EH (cell line): ENCODE measurements at places on chromosomes 6 and 20.

DNA sequence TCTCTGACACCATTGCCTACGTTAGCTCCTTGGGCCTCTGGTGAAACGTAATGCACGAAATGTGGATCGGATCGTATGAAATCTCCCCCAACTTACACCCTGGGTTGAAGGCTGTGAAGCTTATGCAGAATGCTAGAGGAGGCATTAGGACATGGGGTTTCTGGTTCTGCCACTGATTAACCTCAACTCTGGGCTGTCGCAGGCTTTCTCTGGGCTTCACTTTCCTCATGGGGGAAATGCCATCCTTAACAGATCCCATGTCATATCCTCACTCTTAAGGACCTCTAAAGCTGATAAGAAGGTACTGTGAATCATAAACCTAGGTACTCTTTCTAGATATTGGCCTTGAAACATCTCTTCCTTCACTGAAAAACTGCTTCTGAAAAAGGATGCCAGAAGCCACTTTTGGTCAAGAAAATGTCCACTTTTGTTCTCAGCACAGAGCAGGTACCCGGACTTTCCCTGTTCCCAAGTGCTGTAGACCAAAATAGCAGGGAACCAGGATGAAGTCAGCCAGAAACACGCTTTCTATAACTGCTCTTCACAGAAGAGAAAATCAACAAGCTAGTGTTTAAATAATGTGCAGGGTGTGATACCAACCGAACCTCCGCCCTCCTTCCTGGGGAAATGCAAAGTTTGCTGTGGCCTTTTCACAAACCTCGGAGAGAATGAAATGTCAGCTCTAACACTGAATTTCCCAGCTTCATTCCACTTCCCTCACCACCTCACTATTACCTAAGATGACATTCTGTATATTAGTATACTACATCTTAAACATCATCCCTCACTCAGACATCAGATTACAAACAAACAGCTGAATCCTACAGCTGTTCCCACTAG is 118.9 kb downstream of the BACH2 start:
- DNase-seq, result no peak

DNA sequence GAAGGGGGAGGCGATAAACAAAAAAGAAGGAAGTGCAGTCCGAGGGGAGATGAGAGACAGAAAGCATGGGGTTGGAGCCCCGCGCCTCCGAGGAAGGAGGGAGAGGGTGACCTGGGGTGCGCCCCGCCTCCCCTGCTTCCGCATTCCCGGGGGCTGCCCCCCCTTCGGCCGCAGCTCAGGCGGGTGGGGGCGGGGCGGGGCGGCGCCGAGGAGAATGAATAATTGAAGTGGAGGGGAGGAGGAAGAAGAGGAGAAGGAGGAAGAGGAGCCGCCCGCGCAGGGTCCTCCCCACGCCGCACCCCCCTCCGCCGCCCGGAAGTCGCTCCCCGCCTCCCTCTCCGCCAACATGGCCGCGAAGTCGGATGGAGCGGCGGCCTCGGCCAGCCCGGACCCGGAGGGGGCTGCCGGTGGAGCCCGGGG is at the start of gene XKR7:
TSS of gene XKR7 (plus strand) at position 322 of the 420 bp plus-strand sequence. CDS start at position 347, 25 bp downstream.
- no peak for DNase-seq

DNA sequence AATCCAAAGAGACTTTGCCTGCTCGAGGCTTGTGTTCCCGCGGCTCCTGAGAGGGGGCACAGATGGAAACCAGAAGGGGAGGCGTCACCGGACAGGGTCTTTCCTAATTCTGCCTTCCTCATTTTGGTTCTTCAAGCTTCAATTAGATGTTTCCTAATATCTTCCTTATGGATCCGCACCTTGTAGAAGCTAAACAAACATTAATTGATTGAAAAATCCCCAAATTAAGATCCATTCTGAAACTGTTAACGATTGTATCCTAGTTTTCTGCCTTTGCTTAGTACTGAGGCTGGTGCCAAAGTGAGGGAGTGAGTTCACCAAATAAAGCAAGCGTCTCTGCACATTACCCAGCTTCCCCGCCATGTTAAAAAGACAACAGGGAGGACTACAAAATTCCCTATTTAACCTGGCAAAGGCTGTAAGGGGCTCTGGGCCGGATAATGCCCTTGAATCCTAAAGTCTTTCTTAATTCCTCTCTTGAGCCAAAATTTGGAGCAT is 123.2 kb downstream of the GPX5 start:
- DNase-seq, result peak; percentile 17

- DNase-seq, result no peak
Observed at GRCh38 chr20:18233408-18233943, 54.9 kb upstream of the ZNF133 start.

DNA sequence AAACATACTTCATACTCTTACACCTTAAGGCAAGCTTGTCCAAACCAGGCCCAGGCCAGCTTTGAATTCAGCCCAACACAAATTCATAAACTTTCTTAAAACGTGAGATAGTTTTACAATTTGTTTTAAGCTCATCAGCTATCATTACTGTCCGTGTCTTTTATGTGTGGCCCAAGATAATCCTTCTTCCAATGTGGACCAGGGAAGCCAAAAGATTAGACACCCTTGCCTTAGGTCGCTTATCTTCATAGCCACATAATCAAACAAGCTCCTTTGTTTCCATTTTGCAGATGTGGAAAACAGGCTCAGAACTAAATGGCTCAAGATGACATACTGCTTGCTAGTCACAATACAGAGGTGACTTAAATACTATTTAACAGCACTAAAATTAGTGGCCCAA is 6.0 kb downstream of the SALL4 start:
- no peak for DNase-seq

- DNase-seq, result no peak
Observed at GRCh38 chr20:62269378-62269777, 31.1 kb downstream of the OSBPL2 start.

DNA sequence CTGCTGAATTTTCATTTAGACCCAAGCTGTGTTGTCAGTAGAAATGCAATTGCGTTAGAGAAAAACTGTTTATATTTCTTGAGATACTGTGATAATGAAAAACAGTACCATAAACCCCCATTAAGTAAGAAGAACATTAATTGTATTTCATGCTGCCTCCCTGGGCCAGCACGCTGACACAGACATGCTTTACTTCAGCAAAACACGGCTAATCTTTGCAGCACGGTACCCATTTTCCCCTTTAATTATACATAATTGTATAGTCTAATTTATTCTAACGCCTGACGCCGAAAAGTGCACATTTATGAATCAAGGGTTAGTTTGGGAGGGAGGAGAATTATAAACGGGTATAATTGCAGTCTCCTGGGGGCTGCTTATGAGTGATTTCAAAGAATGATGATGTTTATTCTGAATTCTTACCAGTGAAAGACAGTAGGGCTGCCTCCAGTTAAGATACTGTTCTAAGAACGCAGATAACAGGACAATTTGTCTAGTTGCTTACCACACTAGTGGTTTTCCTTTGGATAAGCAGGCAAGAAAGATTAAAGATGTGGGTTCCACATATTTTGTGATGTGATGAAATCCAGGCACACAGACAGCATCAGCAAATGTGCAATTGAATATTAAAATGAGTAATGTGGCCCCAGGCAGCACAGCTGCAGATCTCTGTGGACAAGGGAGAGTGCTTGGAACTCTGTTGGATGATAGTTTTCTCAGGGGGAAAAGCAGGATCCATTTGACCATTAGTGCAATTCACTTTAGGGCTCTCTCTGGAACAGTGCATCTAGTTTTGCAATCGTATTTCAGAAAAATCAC is 4.7 kb upstream of the SULF2 start:
- peak; percentile 91 for DNase-seq

DNA sequence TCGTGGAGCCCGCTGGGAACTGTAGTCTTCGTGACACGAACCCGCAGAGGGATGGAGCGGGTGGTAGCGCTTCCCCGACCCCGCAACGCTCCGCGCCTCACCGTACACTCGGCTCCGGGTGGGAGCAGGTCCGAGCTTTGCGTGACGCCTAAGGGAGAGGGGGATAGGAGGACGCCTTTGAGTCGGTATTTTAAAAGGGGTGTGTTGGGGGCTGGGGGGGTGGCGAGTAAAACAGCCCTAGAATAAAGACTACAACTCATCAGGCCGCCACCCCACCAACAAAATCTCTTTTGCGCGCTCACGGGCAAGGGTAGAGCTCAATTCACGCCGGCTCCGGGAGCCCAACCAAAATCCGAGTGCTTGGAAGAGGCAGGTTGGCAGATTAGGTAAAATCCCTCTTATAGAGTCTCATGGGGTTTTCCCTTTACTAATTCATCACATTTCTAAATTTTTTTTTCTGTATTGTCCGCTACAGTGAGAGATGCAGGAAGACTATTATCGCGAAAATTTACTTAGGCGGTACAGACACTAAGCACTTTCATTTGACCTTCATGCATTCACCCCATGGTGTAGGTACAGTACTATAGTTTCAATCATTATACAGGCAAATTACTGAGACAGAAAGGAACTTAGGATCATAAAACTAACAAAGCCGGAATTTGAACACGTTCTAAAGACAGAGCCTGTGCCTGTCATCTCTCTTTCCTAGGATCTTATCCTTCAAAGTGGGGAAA is 706 bp upstream of the SNX14 start:
- no peak for DNase-seq

- peak; percentile 95 for DNase-seq
Observed at GRCh38 chr6:85472744-85473143, 22.9 kb downstream of the NT5E start.

DNA sequence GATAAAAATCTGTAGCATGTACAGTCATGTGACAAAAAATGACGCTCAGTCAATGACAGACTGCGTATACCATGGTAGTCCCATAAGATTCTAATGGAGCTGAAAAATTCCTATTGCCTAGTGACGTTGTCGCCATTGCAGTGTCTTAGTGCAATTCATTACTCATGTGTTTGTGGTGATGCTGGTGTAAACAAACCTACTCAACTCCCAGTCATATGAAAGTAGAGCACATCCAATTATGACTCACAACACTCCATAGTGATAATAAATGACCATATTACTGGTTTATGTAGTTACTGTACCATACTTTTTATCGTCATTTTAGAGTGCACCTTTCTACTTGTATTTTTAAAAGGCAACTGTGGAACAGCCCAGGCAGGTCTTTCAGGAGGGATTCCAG is 45.0 kb downstream of the TFAP2A start:
- peak; percentile 79 for DNase-seq

GRCh38 chr20:50292591-50293283 is 102.1 kb downstream of the CEBPB start:
- DNase-seq, result peak; percentile 97

GRCh38 chr20:40459299-40459698 is 229.7 kb downstream of the MAFB start:
- DNase-seq, result no peak

- DNase-seq, result no peak
Observed at GRCh38 chr6:111239461-111239860, 152.2 kb downstream of the SLC16A10 start.

GRCh38 chr6:30955367-30956042 is 14.7 kb downstream of the MUCL3 start:
- DNase-seq, result peak; percentile 42

- DNase-seq, result no peak
Observed at GRCh38 chr6:100393493-100393892, 71.2 kb downstream of the SIM1 start.

GRCh38 chr6:24648276-24648675 is 2.3 kb upstream of the KIAA0319 start:
- DNase-seq, result no peak

DNA sequence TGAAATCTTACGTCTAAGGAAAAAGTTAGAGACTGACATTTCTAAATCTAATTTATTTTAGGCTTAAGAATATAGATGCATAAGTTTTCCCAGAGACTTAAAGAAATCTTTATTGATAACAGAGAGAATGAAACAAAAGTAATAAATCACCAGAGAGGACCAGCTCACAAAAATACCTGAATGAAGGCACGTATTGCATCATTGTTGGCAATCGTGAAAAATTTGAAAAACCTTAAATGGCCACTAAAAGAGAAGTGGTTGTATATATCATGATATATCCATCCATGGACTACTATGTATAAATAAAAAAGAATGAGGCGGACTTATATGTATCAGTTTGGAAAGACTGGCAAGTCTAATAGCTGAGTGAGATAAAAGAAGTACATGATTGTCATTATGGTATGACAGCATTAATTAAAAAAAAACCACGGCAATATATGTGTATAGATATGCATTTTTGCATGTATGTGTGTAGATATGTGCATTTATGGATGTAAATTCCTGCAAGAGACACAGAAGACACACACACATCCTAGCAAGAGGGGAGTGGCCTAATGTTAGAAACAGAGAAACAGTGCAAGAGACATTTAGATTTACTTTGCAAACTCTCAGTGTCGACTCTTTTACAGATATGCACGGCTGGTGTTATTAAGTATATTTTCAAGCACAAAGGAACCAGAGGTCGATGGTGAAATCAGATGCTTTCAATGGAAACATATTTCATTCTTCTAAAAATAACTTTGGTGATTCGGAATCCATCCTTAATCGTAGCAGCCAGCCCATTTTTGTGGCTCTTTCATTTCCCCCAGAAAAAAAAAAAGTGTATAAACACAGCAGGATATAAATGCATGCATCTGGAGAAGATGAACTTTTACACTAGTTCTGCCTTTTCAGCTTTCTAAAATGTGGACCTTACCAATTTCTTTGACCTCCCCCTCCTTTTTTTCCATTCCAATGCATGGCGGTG is 156.1 kb upstream of the SALL4 start:
- DNase-seq, result peak; percentile 56
